Epithelial cell of proximal tubule (primary cell): ENCODE measurements at places on chromosomes 5 and 9. TPM values are rescaled to one million over a fixed set of nuclear protein-coding genes. Genes with fewer than 3 reads are reported as not detected.

DNA sequence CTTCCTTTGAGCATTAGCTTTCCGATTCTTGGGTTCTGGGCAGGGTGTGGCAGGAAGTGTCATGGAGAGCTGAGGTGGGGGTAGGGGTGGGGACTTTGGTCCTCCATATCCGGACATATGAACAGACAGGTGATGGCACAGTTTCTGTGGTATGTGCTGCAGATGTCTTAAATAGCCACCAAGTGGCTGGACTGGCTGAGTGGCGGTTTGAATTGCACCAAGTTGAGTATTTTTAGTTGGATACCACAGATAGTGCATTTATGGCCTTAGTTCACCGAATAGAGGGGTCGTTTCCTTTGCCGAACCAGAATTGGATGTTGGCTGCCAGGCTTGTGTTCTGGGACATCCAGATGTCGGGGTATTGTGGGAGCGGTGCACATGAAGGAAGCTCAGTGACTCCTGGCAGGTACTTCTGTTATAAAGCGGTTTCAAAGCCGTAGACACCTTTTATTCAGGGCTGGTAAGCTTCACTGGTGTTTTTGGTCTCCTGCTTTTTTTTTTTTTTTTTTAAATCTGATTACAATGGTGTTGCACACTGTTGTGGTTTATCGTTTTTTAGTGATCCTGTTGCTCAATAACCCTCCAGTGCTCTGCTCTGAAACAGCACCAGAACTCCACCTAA, 15.1 kb upstream of the TNFAIP8 start:
- DNase-seq: no peak

GRCh38 chr5:111699976-111700375, 57.0 kb downstream of the NREP start:
- DNase-seq: no peak

PHF24 gene
- 0.12 TPM in 1 of 2 replicates, not detected in the other for total RNA-seq

SWI5 gene
- total RNA-seq: 25.3 and 37.4 TPM in 2 replicates

SLIT3 gene
- total RNA-seq: 0.36 and 3.1 TPM in 2 replicates
